Colonic mucosa (tissue), 4 donors: ENCODE measurements at places on chromosomes 6 and 20. TPM values are rescaled to one million over a fixed set of nuclear protein-coding genes. Genes with fewer than 3 reads are reported as not detected.
A peak's percentile ranks its signal among the peaks of the same experiment; 100 is the strongest.

Gene OPRM1
- total RNA-seq, result not detected

Gene ZNF391
- total RNA-seq, result 0.96 TPM

Gene VSX1
- total RNA-seq, result not detected

Gene MAN1A1
- 77.1 TPM for total RNA-seq

Gene ACTL10
- total RNA-seq, result 8.0 TPM

Gene SRSF12
- total RNA-seq, result 0.35 TPM

Gene PPIL6
- total RNA-seq, result 0.91 TPM

- no peak for DNase-seq
These were observed 54.7 kb downstream of the PTPRK start for GRCh38 chr6:128465368-128466343.

GRCh38 chr6:113644861-113645575, 212.1 kb upstream of the MARCKS start:
- DNase-seq, result no peak

DNA sequence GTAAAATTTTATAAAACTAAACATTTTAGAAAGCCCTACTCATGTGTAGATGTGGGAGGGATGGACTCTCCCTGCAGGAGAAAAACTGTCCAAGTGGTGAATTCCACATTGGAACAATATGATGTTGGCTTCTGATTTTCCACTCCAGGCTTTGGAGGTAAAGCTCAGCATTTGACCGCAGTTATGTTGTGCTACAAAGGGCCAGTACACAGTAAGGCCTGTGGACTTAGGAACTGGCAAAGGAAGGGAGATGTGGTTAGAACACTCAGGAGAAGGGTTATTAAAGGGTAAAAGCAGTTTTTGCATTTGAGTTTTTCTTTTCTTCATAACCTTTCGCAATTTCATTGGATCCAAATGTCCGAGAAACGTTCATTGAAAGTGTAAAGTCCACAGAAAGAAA, 150.3 kb upstream of the SASH1 start:
- no peak for DNase-seq

- DNase-seq, result no peak
These were observed 271.3 kb downstream of the BMP7 start for GRCh38 chr20:56995149-56995548.

DNA sequence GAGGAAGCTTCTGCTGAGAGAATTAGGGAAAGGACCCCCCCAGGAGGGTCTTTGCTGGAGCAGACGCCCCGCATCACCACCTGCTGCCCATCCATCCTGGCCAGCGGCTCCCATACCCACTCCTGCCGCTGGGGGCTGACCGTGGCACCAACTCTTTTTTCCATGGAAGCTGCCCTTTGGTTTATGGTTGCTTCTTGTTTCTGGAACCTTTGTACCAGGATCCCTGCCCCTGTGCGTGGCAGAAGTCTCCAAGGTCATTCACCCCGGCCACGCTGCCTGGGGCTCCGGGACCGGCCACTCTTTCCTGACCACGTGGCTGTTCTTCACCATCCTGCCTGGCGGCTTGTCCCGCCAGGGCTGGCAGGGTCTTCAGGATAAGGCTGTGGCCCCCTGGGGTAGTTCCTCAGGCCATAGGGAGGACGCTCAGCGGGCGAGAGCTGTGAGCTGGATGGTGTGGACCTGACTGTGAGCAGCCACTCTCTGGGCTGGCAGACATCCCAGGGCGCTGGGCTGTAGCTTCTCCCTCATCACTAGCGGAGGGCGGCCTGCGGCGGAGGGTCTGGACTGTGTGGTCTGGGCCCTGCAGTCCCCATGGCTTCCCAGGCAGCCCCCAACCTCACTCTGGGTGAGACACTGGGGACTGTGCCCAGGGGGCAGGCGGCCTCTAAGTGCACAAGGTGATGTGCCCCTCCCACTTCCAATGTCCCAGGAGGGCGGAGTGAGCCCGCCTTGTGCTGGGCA, 22.8 kb upstream of the RBBP8NL start:
- DNase-seq, result peak; percentile 26

DNA sequence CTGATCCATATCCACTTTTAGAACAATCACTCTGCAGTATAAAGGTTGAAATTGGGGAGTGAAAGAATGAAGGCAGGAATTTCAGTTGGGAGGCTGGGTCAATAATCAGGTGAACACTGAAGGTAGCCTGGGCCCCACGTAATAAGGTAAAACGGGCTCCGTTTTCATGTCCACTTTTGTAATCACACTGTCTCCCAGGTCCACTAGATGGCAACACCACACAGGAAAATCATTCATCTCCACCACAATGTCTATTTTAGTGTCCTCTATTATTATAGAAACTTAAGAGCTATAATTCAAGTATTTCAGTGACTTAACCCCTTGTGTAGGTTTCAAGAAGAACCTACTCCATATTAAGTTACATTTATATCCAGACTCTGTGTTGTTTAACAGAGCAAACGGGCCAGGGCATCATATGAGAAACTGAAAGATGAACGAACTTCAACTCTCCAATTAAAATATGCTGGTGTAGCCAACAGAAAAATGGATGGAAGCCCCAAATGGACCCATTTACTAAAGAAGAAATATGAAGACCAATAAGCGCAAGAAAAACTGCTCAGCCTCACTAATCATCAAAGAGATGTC, 45.9 kb upstream of the MC3R start:
- no peak for DNase-seq

GRCh38 chr6:39143238-39143930, 28.4 kb upstream of the SAYSD1 start:
- DNase-seq, result no peak
